ENCODE measurements at places on chromosomes 6 and 20.

- no peak for DNase-seq
Measured at GRCh38 chr6:141033101-141033500, 1099.6 kb upstream of the GJE1 start.

GRCh38 chr6:6713657-6714056 is 125.1 kb downstream of the LY86 start:
- no peak for DNase-seq

DNA sequence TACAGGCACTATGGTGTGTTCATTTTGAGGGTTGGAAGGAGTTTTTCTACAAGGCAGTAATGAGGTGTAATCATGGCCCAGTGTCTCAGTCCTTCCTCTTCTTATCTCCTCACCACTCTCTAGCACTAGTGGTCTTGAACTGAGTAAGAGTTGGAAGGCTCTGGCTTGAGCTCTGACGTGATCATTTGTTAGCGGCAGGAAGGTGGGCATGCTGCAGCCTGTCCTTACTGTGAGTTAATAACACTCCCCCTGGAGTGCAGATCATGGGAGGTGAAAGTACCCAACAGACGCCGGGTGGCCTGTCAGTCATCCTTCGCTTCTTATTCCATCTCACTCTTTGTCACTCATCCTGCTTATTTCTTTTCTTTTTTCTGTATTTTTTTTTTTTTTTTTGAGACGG is 356.9 kb downstream of the CDKAL1 start:
- DNase-seq: no peak

DNA sequence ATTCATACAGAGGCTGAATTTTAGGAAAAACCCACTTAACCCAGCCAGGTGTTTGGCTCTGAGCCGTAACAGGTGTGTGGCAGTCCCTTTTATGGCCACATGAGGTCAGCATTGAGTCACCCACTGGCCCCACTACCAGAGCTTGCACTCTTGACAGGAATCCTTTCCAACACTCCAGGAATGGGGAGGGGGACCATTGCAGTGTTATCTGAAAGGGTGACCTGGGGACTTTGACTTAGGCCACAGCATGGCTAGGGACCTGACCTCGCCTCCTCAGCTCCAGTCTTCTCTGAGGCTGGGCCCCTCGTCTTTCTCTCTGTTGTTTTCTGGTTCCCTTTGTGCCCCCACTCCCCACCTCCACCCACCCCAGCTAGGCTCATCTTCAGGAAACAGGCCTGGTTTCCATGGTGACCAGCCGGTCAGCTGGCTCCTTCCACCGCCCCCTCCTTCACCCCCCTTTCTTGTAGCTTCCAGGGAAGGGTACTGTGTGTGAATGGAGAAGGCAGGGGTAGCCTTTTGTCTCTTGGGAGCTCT is 2.1 kb upstream of the TMEM151B start:
- DNase-seq: no peak

DNA sequence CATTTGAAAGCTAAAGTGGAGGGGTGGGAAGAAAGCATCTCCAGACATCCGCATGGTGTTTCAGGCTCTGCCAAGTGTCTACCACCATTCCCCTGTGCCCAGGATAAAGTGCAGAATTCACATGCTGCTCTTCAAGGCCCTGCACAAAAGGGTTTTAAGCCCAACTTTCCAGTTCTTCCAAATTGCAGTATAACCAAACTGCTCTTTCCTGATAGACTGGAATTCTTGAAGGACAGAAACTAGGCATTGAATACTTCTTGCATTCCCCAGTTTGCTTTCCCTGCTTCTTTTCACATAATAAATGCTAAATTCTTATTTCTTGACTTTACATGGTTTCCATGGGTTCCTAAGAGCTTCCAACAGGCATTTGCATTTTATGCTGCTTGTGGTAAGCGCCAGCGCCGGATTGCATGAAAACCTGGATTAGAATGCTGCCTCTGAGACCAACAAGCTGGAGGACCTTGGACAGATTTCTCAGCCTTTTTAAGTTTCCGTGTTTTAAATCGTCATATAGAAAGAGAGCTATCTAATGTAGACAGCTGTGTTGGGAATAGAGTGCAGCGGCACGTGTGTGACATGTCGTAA is 7.9 kb downstream of the SOX4 start:
- no peak for DNase-seq

- no peak for DNase-seq
Measured at GRCh38 chr20:50264534-50265145, 74.0 kb downstream of the CEBPB start.

DNA sequence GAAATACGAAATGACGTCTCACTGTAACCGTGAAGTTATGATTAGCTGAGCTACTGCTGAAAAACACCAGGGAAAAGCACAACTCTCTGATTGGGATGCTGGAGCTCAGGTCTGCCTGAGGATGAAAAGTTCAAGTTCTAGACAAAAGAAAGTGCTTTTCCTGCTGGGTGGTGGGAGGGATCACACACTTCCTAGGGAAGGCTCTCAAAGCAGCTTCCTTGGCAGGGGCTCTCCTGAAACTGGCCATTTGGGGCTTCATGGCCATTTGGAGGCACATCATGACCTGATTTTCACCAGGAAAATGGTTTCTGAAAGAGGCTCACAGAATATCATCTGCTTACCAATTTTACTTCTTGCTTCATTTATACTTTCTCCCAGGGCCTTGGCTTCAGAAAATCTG is 97.1 kb upstream of the KCNK16 start:
- no peak for DNase-seq

DNA sequence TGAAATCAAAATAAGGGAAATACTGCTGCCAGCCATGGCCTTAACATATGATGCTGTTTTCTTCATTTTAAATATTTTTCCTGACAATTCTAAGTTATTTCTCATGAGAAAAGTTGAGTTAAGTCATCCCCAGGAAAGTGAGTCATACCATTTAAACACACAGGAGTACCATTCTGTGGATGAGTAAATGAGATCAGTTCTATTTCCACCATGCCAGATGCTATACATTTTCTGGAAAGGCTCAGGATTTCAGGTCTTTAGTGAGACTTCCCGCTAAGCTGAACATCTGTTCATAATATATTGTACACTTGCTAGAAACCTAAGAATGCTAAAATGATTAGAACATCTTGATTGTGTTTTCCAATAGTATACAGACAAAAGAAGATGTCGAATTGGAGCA is 256.2 kb upstream of the MANEA start:
- no peak for DNase-seq

DNA sequence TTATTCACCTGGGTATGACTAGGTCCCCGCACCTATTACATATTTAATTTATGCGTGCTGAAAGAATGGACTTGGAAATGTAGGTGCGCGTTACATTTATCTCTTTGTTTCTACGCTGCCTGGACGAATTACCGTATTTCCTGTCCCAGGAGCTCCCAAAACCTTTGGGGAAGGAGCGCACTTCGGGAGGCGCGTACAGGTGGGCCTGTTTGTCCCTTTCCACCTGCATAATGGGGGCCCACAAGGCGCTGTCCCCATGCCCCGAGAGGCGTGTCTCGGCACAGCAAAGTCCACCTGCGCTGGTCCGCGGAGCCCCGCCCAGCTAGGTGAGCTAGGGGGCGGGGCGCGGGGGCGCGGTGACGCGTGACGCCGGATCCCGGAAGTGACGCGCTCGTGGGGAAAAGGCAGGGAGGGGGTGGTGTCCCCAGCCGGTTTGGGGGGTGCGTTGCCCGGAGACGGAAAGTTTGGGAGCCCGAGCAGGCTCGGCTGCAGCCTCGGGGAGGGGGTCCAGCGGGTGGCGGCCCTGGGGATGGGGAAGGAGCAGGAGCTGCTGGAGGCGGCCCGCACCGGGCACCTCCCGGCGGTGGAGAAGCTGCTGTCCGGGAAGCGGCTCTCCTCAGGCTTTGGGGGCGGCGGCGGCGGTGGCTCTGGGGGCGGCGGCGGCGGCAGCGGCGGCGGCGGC is at the start of gene ANKS1A:
TSS of gene ANKS1A (plus strand) at position 382 of the 682 bp plus-strand sequence. CDS start at position 530, 148 bp downstream.
- peak; percentile 71 for DNase-seq

DNA sequence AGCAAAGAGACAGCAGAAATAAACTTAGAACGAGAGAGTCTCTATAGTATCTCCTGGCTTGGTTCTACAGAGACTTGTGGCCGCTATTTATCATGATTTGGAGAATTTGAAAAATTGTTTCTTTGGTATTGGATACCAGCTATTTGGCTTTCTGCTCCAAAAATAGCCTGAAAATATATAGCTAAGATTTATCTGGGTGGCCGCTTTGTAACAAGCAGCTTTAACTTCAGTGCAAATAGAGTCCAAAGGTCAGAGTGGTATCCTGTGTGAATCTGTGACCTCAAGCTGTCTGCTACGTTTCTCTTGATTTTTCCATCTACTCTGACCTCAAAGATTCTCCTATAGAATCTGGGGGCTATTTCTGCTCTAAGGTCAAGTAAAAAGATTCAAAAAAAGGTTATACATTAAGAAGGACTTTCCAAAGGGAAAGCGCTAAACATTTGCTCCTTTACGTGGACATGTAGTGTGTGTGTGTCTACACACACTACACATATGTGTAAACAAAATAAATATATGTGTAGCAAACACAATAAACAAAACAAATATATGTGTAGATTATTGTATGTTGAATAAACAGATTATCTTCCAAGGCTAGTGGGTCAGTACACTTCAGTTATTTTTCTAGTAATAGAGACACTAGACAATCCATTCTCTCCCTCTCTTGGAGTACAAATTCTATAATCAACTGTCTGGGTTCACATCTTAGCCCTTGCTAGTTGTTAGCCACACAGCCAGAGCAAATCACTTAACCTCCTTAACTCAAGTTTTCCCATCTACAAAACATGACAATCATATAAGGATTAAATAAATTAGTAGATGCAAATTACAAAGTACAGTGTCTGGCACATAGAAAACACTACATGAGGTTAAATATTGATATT is 40.8 kb downstream of the CHD6 start:
- DNase-seq: no peak

GRCh38 chr20:41426086-41426830 is 59.6 kb upstream of the EMILIN3 start:
- DNase-seq: no peak

DNA sequence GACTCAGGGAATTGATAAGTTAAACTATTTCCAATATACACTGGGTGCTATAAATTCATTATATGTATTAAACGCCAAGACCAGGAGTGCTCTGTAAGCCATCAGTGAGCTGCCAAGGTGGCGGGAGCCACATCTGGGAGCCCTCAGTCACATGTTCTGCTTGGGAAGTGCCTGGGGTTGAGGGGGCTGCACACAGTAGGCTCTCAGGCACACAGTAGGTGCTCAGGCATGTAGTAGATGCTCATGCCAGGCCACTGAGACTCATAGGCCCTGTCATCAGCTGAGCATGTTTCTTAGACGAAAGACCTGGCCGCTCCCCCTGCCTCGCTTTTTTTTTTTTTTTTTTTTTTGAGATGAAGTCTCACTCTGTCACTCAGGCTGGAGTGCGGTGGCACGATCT is 83.3 kb upstream of the BHLHE23 start:
- DNase-seq: no peak

GRCh38 chr6:94559829-94560537 is 1017.4 kb upstream of the MANEA start:
- no peak for DNase-seq

DNA sequence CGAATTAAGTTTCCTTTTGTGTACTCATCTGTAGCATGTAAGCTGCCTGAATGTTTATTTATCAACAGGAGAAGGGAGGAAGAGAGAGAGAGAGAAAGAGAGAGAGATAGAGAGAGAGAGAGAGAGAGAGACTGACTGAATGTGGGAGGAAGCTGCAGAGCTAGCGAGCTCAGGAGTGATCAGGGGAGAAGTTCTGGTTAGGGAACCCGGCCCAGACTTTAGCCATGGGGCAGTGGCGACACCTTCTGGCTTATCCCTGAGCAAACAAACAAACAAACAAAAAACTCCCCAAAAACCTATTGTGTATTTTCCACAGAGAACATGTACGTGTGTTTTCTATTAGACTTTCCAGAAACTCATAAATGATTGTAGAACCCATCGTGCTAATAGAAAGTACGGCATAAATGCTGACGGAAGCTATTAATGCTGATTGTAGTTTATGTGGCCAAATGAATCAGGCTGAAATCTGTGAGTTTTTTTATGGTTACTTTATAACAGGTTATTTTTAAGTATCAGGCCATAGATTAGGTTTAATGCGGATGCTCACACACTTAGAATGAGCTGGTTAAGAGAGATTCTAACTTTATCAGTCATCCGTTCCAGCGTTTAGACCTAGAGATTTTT is 92.8 kb downstream of the CLIC5 start:
- peak; percentile 53 for DNase-seq

- DNase-seq: no peak
Measured at GRCh38 chr6:73728548-73729205, 32.7 kb downstream of the CD109 start.

DNA sequence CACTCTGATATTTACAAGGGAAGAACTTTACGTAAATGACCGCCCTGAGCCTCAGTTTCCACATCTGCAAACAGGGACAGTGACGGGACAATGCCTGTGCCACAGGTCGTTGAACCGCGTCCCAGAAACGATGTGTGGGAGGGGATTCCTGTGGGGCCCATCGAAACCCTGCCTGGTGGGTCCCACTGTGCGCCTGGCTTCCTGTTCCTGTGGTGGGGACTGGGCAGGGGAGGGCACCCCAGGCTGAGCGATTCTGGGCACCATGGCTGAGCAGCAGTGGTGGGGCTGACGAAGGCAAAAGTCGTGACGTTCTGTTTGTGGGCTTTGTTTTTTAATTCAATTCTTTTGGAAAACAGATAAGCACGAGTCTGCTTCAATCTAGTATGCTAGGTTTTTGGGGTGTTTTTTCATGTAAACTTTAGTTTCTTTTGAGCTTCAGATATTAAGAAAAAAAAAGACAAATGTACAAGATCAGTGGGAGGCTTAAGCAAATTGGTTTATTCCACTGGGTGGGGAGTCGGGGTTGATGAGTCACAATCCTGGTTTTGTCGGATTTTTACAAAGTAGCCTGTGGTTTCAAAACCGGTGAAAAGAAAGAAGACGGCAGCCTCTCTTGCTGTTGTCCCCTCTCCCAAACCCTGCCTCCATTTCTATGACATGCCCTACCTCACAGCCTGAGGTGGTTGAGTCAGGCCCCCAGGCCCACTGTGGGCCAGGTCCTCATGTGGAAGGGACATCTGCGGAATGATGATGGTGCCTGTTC is 40.4 kb downstream of the GNAS-AS1 start:
- no peak for DNase-seq

- DNase-seq: peak; percentile 64
Measured at GRCh38 chr20:17936761-17937732, 31.5 kb downstream of the SNX5 start.

DNA sequence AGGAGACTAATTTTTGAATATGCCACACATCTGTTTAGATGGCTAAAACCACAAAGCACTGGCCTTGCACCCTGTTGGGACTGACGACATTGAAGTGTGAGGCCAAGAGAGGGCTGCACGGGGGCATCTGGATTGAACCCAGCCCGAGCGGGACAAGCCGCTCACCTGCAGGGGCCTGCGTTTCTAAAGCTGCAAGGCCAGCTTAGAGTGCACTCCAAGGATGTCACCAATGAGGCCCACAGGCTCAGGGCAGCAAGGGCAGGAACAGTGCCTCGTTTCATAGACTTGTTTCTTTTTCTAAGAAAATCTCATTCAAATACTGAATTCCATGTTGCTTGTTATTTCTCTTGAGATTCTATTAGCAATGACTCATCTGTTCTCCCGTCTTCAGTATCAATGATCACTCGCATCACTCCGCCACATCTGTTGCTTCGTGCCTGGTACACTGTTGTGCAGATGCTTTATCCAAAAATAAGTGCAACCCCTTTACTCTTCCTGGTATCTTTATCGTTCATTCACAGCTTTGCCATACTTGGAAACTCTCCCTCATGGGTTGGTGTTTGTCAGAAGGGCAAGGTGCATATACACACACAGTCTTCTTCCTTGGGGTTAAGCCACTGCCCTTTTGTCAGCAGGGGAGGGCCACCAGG is 120.1 kb downstream of the IRF4 start:
- DNase-seq: no peak
